Globus pallidus (tissue), 1 donor: ENCODE measurements at places on chromosomes 2 and 18.

- no peak for DNase-seq
Observed at GRCh38 chr2:218327451-218328210, 29.0 kb upstream of the CATIP start.

DNA sequence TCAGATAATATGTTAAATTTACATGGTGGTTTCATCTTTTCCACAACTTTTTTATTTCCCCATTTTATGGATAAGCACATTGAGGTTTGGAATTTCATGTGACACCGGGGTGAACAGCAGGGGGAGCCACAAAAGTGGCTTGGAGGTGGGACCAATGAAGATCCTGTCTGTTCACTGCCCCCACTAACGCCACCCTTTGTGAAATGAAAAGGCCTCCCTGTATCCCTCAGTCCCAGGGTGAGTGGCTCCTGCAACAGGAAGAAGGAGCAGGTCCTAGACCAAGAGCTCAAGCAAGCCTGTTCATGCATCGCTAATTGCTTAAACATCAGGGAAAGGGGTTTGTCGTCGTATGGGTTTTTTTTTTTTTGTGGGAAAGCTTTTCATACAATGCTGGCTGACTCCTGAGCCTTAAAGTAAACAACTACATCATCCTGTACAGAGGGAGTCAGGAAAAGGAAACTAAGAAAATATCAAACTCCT, 267.8 kb upstream of the EPAS1 start:
- DNase-seq = no peak

DNA sequence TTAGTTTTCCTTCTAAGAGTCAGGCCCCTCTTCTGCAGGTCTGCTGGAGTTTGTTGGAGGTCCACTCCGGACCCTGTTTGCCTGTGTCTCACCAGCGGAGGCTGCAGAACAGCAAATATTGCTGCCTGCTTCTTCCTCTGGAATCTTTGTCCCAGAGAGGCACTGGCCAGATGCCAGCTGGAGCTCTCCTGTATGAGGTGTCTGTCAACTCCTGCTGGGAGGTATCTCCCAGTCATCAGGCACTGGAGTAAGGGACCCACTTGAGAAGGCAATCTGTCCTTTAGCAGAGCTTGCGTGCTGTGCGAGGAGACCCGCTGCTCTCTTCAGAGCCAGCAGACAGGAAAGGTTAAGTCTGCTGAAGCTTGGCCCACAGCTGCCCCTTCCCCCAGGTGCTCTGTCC, 4.8 kb downstream of the REG1B start:
- DNase-seq = no peak

DNA sequence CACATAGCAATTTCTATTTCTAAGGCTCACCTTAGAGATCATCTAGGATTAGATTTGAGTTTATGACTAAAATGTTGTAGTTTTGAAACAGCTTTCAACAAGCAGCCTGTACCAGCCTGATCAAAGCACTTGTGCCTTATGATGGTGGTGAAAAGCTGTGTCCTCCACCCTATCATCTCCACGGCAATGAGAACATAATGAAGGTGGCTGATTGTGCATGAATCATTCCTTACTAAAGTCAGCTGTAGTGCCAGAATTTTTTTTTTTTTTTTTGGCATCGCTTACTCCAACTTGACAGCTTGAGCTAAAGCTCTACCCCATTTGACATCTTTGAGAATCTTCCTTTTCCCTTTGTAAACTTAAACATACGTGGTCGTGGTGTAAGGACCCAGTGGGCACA, 86.0 kb downstream of the DCC start:
- no peak for DNase-seq

GRCh38 chr2:193935114-193935513, 1721.9 kb upstream of the SLC39A10 start:
- no peak for DNase-seq

GRCh38 chr2:4135765-4136164, 432.4 kb downstream of the DCDC2C start:
- DNase-seq = no peak

- no peak for DNase-seq
Observed at GRCh38 chr2:207315131-207315530, 149.4 kb upstream of the KLF7 start.

GRCh38 chr2:54597153-54597848, 126.2 kb upstream of the EML6 start:
- no peak for DNase-seq

DNA sequence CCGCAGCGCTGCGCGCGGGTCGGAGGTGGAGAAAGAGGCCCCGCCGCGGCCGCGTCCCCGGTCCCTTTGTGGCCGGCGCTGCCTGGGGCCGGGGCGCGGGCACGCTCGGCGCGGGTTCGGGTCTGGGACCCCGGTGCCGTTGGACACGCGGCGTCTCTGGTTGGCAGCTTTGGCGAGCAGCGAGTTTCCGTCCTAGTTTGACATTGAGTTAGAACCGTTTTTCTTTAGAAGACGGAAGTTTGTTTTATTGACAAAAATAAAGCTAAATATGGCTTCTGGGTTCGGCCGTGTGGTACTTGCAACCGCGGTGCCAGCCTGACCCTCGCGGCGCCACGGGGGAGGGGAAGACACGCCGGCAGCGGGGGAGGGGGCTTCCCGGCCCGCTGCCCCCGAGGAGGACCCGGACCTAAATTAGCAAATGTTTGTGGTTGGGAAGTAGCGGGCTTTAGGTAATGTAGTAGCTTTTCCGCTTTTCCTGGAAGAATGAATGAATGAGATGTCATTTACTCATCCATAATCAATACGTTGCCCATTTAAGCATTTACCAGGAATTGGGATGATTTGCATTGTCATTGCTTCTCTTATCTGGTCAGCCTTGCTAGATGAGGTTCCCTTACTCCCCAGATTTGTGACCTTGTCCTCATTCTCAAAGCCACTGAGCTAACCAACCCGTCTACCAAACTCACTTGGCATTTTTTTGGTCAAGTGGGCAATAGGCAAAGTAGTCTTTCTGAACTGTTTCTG, 530 bp downstream of the GALNT1 start:
- no peak for DNase-seq

DNA sequence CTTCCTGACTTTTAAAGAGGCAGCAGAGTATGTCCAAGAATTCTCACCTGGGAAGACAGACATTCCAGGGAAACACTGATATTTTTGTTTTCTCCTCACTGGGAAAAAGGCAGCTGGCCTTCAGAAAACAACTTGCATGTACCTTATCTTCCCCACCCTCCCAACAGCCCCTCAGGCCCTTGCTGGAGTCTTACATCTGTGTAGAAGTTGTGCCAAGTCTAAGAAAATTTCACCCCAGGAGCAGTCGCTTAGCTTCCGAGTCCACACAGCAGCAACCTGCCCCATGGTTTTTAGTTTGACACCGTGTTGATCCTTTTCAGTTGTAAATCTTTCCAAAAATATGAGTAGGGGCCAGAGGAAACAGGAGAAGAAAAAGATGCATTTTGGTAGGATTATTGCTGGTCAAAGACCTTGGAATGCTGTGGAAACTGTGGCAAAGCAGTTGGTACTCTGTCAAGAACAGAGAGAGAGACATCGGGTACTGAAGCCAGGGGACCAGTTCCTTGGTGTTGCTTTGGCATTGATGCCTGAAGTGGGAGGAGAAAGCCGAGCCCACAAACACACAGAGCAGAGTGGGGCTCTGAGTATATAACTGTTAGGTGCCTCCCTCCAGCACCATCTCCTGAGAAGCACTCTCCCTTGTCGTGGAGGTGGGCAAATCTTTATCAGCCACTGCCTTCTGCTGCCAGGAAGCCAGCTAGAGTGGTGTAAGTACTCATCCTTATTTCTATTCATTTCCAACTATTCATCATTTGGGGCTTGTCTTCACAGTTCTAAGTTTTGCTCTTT, at the start of gene SLC14A1:
Gene SLC14A1 (plus strand): TSS at position 615 of the 789 bp plus-strand sequence. CDS start 6,140 bp downstream, outside the sequence.
- peak; percentile 20 for DNase-seq

- no peak for DNase-seq
Observed at GRCh38 chr2:155972916-155973315, 359.6 kb downstream of the NR4A2 start.

- DNase-seq = no peak
Observed at GRCh38 chr2:121833358-121833723, 77.9 kb downstream of the TSN start.

DNA sequence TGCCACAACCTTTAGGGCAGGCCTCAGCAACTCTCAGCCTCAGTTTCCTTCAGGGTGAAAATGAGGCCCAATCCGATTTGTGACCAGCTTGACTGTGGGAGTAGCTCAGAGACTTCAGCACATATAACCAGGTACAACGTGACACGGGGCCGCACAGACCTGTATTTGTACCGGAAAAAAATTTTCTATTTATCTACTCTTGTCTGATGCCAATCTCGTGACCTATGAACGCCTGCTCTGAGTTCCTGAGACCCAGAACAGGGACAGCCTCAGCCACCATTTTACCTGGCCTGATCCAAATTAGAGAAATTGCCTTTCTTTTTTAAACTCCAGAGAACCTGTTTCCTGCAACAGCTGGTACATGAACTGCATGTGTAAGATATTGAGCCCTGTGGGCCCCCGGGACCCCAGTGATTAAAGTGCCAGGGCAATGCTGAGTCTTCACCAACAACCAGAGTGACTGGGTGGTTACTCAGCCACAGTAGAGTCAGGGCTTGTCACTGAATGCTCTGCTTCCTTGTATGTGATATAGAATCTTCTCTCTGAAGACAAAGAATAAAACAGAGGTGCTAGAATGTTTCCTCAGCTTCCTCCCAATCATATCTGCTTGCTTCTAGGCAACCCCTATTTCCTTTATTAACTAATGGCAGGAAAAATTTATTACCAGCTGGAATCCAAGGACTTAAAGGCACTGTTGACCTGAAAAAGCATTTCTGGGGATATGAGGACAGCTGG, 47.8 kb upstream of the FZD7 start:
- DNase-seq = no peak

DNA sequence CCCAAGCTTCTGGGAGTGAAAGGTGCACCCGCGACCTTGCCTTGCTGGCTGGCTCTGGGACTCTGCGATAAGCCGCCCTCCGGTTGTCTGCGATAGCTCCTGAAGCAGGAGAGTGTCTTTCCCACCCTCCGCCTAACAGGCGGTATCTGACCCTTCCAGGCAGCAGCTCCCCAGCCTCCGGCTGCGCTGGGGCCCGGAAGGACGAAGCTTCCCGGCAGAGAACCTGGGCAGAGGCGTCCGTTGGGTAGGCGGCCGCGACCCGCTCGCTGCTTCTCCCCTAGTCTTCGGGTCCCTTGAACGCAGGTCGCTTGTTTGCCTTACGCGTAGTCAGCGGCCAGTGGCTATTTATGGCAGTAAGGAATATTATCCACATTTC, 446 bp upstream of the RHBDD1 start:
- no peak for DNase-seq

GRCh38 chr2:1266351-1266750, 146.9 kb upstream of the TPO start:
- no peak for DNase-seq

DNA sequence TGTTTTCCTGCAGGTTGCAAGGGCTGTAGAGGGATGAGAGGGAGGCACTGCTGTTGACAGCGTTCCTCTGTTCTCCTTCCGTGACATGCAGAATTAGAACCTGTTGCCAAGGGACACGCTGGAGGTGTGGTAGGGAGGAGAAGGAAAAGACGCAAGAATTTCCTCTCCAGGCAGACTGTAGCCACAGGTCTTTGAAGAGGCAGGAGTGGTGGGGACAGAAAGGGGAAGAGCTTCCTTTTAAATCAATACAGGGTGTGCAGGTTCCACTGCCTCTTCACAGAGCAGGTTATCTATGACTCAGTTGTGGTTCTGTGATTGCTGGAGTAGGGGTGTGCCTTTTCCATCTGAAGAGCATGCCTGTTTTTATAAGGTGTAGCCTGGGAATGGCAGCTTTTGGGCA, 133.0 kb downstream of the WDSUB1 start:
- DNase-seq = no peak

DNA sequence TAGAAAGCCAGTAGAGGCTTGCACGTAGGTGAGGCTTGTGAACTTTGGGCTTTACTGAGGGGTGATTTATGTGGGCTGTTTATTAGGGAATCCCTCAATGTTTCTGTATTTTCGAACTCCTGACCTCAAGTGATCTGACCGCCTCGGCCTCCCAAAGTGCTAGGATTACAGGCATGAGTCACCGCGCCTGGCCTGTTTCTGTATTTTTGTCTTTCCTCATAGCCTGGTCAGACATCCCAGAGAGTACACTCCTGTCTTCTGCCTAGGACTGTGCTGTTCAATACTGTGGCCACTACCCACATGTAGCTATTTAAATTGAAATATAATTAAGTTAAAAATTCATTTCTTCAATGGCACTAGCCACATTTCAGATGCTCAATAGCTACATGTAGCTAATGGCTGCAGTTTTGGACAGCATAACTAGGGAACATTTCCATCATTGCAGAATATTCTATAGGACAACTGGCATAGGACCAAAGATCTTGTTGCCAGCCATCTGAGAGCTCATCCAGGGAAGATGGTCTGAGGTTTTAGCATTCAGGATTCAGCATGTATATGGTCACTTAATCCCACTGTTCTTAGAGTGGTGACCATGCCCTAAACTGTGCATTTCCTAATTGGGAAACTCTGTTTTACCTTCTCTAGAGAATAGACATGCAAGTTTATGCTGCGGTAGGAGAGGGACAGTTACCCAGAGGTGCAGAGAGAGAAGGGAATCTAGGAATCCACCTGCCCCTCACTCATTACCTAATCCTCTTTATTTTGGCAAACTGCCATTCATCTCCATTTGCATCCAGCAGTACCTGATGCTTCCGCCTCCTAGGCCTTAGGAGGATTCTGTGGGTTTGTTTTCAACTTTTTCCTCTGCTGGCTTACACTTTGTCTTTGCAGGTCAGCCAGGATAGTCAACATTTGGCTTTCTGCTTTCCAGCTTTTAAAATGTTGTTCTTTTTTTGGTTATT, 64.4 kb downstream of the LCLAT1 start:
- DNase-seq = no peak

DNA sequence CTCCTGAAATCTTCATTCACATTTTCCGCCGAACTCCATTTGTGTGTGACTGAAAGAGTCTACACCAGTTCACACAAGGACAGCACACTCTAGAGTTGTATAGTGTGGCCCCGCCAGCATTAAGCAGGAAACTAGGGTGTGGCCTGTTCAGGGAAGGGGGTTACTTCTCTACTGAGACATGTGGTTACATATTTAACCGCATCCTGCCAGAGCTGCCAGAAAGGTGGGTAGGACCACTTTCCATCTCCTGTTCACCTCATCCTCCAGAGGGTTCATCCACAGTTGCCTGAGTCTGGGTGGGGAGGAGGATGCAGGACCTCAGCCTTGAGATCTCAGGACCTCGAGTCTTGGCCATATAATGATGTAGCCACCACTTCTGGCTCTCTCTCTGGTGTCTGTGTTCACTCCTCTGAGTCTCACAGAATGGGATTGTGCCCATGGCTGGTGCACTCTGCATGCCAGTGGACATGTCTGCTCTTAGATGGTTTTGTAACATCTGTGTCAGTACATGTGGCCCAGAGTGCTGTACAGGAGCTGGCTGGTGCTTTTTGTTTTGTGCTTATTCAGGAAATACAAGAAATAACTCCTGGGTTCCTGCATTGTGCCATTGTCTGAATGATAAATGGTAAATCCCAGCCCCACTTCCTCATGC, 7.7 kb upstream of the SP140L start:
- DNase-seq = no peak

- no peak for DNase-seq
Observed at GRCh38 chr2:32502941-32503340, 124.9 kb upstream of the TTC27 start.

- peak; percentile 66 for DNase-seq
Observed at GRCh38 chr18:35616664-35617423, 35.3 kb downstream of the GALNT1 start.

- no peak for DNase-seq
Observed at GRCh38 chr2:31322371-31322770, 88.4 kb downstream of the EHD3 start.

- no peak for DNase-seq
Observed at GRCh38 chr2:24233321-24233720, 58.5 kb downstream of the FAM228A start.

- DNase-seq = no peak
Observed at GRCh38 chr2:179900655-179901054, 39.2 kb upstream of the ZNF385B start.

GRCh38 chr2:24360963-24361330, 611 bp upstream of the ITSN2 start:
- DNase-seq = no peak
